CD4-positive, alpha-beta T cell treated with Interleukin-21 for 1 hour (primary cell): ENCODE measurements at places on chromosomes 1 and 21.

DNA sequence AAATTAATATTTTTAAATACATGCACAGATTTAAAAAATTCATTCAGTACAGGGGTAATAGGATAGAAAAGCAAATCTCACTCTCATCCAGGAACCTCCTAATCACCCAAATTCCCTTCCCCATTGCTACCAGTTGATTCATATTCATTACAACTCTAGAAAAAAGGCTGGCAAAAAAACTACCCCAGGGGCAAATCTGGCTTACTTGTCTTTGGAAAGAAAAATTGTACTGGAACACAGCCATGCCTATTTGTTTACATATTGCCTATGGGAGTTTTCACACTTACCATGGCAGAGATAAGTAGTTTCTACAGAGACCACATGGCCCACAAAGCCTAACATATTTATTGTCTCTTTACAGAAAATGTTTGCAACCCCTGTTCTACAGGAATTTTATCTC lies 8.9 kb upstream of the RBM34 start:
- no peak for DNase-seq

- DNase-seq: no peak
Measured at GRCh38 chr1:206952171-206952570, 5.9 kb upstream of the PIGR start.

DNA sequence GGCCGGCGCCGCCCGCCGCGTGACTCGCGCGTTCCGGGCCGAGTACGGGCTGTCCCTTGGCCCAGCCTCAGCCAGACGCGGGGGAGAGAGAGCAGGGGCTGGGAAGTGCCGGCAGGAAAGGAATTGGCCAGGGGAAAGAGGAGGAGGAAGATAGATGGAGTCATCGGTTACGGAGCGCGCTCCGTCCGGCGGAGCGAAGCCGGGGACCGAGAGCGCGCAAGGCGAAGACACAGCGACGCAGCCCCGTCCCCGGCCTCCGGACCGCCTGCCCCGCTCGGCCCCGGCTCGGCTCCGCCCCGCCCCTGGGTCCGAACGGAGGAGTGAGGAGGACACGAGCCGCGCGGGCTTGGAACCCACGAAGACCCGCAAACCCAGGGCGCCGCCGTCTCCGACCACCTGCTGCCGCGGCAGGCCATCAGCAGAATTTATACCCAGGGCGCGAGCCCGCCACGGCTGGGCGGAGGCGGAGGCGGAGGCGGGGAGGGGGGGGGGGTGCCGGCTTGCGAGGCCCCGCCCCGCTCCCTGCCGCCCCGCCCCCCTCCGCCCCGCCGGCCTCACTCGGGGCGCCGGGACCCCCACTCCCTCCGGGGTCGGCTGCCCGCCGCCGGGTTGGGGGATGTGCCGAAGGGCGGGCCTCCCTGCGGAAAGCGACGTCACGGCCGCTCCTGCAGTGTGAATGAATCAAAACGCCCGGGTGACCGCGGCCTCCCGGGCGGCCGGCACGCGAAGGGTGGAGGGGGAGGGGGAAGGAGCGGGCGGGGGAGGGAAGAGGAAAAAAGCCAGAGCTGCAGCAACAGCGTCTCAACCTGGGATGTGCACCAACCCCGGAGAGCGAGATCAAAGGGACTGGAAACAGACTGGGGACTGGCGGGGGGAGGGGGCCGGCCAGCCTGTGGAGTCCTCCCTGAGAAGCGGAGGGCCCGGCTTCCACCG lies at the start of gene LHX4:
LHX4 (plus strand) TSS at position 782 of the 933 bp plus-strand sequence. CDS start 266 bp downstream, outside the sequence.
- peak; percentile 13 for DNase-seq

DNA sequence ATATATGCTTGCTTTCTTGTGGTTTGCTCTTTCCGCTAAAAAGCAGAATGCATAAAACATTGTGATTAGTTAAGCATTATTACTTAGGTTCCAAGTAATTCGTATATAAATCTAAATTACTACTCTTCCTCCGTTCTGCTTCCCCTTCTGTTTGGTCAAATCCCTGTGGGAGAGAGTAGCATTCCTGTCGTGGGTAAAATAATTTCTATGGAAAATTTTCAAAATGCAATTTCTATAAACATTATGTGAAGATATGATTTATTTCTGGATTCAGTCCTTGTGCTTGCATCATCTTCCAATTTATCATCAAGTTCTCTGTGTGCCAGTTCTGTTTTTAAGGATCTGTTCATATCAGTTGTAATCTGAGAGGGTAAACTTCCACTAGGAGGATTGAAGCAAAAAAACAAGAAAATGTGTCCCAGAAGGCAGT lies 7.2 kb upstream of the WARS2 start:
- DNase-seq: no peak

DNA sequence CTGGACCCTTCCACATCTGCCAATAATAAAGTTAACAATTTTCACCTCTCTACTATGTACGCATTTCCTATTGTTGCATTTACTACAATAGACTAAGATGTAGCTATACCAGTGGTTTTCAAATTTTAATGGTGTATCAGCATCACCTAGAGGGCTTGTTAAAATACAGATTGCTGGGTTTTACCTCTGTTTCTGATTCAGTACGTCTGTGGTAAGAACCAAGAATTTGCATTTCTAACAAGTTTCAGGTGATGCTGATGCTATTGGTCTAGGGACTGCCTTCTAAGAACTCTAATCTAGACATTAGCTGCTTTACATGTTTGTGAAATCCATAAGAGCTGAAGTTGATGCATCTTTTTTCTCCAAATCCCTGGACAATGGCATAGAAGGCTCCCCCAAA lies 59.7 kb downstream of the ERICH3 start:
- DNase-seq: no peak

DNA sequence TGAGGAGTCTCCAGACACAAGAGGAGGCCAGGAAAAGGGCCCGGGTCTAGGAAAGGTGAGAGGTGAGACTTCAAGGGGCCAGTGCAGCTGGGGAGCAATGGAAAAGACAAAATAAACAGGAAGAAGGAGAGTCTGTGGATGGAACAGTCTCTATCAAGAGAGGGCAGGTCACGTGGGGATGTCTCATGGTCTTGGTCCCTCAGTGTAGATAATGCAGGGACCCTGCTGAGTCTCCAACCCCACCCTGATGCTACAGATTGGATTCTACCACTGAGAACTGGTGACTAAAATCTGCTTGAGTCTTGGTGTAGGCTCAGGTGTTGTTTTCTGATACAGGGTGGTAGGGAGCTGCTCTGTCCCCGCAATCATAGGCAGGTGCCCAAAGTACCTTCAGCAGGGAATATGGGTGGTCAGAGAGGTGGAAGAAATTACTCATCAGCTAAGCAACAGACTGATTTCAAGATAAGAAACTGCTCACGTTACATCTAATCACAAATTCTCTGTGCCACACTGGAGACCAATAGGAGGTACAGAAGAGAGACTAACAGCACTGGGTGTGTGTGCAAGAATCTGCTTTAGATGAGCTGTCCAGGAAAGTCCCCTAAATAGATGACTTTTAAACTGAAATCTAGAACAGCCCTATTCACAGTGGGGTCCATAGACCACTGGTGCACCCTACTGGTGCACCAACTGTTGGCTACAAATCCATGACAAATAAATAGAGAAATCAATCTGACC lies 101.5 kb upstream of the TLR5 start:
- peak; percentile 25 for DNase-seq

GRCh38 chr1:41975850-41976569 lies 57.3 kb upstream of the HIVEP3 start:
- no peak for DNase-seq

GRCh38 chr1:53781654-53782053 lies 42.7 kb upstream of the GLIS1 start:
- no peak for DNase-seq

DNA sequence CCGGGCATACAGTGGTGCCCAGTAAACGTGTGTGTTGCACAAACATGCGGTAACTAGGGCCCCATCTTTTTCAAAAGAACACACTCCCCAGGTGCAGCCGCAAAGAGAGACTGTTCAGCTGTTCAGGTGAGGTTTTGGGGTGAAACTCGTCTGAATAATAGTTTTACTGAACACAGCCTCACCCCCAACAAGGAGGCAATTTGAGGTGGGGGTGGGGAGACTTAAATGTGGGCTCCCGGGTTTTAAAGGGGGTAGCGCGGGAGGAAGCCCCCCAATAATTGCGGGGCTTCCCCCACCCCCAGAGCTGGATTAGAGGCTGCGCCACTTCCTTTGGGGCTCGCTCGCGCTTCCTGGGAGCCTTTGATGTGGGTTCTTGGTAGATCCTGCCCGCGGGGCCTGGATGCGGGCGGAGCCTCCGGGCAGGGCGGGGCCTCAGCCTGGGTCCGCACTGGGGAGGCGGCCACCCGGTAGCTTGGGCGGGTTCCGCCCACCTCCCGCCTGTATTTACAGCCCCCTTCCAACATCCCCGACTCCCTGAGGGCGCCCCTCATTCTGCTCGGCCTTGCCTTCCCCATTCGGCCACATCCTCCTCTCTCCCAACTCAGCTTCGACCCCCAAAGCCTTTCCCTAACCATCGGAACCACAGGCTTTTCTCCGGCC lies 6.4 kb upstream of the EPHA2 start:
- DNase-seq: peak; percentile 77

GRCh38 chr1:247336390-247336789 lies 4.7 kb upstream of the ZNF496 start:
- DNase-seq: no peak

GRCh38 chr1:36612881-36613280 lies 130.2 kb upstream of the CSF3R start:
- no peak for DNase-seq

GRCh38 chr1:223819730-223820514 lies 25.8 kb downstream of the TP53BP2 start:
- DNase-seq: no peak

GRCh38 chr1:163090321-163090945 lies 21.3 kb downstream of the RGS4 start:
- no peak for DNase-seq

GRCh38 chr21:42164064-42164789 lies 54.7 kb upstream of the ABCG1 start:
- DNase-seq: peak; percentile 70

DNA sequence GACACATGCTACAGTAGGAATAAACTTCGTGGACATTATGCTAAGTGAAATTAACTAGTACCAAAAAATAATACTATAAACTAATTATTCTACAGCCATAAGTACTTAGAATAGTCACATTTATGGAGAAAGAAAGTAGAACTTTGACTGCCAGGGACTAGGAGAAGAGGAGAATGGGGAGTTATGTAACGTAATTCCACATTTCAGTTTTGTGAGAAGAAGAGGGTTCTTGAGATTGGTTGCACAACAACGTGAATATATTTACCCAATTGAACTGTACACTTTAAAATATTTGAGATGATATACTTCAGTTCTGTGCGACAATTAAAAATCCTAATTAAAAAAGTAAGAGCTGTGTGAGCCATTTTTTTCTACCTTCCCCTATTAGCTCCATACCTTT lies 1412.9 kb downstream of the PLA2G4A start:
- no peak for DNase-seq

DNA sequence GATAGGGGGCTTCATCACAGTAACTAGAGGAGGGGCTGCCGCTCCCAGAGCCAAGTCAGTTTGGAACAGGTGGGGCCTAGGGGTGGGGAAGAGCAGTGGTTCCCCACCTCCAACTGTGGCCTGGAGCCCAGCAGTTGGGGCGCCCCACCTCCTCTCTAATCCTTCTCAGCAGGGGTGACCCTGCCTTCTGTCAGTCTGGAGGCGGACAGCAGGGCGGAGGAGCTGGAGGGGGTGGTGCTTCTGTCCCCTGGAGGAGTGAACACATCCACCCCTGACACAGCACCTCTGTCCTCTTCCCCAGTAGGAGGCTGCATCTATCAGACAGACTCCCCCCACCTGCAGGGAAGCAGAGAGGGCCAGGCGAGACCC lies 73.8 kb downstream of the MRPL37 start:
- no peak for DNase-seq

GRCh38 chr1:18200918-18201317 lies 93.3 kb downstream of the IGSF21 start:
- no peak for DNase-seq

GRCh38 chr1:233614743-233615521 lies 1.0 kb downstream of the KCNK1 start:
- no peak for DNase-seq

- no peak for DNase-seq
Measured at GRCh38 chr1:29986986-29987385, 736.4 kb downstream of the MATN1 start.

GRCh38 chr1:65953170-65953569 lies 160.5 kb downstream of the PDE4B start:
- DNase-seq: no peak

GRCh38 chr1:33381977-33382376 lies 48.9 kb downstream of the PHC2 start:
- DNase-seq: no peak

DNA sequence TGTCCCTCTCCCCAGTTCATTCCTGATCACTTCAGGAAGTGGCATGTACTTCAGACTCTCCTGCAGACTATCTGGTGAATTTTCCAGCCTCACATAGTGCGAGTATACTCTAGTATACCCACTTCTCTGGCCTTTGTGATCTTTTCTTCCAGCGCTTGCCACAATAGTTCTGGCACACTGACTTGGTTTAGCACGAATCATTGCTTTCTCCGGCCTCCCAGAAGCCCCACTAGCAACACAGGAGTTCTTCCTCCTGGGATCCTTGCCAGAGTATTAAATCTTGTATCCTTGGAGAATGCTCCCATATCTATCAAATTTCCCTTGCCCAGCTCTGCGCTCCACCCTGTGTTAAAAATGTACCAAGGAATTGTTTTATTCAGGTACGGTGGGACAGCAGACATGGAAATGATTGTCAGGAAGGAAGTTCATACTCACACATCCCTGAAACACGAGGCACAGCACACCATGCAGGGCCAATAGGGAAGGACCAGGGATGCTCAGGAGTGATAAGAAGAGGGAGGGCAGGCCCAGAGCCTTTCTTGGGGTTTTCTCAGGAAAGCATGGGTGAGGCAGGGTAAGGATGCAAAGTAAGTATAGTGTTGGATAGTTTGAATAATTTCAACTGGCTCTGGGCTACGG lies 136.7 kb downstream of the ADSS2 start:
- DNase-seq: no peak

- DNase-seq: no peak
Measured at GRCh38 chr1:193971595-193971994, 785.2 kb upstream of the B3GALT2 start.

- no peak for DNase-seq
Measured at GRCh38 chr21:41854426-41854995, 24.6 kb downstream of the PRDM15 start.
